ENCODE measurements at places on chromosomes 12 and 14.

GRCh38 chr12:11615481-11615880 is 34.0 kb upstream of the ETV6 start:
- no peak for DNase-seq

DNA sequence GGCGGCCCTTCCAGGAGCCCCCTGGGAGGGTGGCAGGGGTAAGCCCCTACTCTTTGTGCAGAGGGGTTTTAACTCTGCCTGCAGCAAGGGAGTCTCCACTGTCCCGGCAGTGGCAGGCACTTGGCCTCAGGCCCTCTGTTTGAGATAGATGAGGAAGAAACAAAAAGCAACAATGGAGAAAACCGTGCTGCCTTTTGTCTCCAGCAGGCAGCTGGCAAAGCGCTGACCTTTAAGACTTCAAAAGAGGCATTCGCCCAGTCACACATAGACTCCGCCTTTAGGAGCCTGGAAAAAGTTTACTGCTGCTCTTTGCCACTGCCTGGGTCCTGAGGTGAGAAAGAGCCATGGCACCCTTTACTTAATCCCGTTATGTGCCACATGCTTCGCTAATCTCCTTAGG is 158.2 kb upstream of the NTF3 start:
- DNase-seq, result no peak

DNA sequence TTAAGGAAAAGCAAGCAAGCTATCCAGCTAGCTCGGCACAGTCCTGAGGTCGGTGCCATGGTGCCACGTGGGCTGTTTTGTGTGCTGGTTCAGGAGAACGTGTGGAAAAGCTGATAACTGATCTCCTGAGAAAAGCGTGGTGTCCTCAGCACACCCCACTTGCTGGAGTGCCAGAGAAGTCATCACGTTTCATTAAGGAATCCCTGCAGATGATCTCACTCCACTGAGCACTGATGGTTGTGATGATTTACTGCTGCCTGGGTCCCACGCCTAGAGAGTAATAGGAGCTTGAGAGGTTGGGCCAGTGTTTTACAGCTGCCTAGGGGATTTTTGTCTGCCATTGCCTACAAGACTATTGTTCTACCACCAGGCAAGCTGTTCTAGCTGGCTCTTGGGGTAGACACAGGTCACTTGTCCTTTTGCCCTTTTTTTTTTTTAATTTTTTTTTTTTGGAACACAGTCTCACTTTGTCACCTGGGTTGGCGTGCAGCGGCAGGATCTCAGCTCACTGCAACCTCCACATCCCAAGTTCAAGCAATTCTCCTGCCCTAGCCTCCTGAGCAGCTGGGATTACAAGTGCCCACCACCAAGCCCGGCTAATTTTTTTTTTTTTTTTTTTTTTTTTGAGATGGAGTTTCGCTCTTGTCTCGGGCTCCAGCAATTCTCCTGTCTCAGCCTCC is 42.3 kb upstream of the EVL start:
- DNase-seq, result no peak

GRCh38 chr14:62126879-62127478 is 364.8 kb downstream of the SNAPC1 start:
- DNase-seq, result peak; percentile 33

DNA sequence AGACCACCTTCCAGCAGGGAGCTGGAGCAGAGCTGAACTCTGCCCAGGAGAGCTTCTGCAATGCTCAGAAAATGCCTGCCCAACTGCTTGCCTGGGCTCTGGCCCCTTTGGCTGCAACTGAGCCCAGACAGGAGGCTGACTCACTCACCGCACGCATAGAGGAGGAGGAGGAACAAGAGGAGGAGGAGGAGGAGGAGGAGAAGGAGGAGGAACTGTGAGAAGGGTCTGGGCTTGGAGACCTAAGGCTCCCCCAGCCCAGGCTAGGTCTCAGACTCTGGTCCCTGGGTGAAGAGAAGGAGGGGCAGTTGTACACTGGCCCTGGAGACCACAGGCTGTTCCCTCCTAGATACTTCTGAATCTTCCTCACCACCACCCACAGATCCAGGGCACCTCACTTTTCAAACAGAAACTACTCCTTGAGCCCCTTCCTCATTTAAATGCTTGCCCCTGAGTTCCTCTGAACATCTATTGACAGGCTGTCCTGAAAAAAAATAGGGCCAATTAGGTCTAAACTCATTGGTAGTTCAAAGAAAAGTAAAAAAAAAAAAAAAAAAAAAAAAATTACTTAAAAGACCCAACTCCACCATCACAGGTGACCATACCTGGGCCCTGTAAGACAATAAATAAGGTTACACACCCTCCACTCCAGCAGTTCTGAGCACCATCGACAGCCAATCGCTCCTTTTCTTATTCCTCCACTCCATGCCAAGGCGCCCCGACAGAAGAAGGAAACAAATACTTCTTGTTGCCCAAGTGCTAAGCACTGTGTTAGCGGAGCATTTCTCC is 674 bp downstream of the VDR start:
- no peak for DNase-seq

GRCh38 chr12:120214626-120215356 is 13.9 kb upstream of the RPLP0 start:
- no peak for DNase-seq

DNA sequence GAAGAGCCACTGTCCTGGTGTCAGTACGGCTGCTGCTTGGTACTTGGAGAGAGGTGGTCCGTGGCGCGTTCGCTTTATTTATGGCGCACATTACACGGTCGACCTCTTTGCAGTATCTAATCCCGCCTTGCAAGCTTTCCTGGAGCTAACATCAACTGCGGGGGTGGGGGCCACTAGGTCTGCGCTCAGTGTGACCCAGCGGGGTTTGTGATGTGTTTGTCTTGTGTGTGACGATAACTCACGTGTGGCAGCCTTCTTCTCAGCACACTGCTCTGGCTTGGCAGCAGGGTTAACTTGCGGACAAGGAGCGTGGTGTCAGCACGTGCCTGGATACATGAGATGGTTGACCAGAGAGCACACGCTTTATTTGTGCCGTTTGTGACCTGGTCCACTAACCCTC is 122.2 kb upstream of the RTL1 start:
- no peak for DNase-seq

GRCh38 chr14:33056213-33056612 is 117.5 kb downstream of the NPAS3 start:
- no peak for DNase-seq
